ENCODE measurements at places on chromosomes 4 and X. TPM values are rescaled to one million over a fixed set of nuclear protein-coding genes. Genes with fewer than 3 reads are reported as not detected.

DNA sequence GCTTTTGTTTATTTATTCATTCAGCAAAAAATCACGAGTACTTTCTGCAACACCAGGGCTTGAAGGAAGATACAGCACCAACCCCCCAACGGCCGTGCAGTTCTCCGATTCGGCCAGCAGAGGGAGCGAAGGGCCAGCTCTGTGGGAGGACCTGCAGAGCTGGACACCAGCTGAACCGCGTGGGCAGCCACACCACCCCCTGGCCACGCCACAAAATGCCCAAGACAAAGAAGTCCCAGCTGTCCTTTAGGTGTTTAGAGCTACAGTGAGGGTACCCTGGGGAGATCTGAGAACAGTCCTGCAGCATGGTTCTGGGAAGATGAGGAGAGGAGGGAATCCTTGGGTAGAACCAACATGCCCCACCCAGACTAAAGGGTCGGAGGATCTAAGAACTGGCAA is 83.1 kb downstream of the RELL1 start:
- no peaks in the 10 kb centered on the region for H3K27me3 ChIP-seq
- no peak overlapping the region for H3K4me3 ChIP-seq
- peak; percentile 71 for DNase-seq
- H3K4me1 ChIP-seq = peaks cover 10% of the 10 kb centered on the region
- H3K27ac ChIP-seq = no peak overlapping the region

DNA sequence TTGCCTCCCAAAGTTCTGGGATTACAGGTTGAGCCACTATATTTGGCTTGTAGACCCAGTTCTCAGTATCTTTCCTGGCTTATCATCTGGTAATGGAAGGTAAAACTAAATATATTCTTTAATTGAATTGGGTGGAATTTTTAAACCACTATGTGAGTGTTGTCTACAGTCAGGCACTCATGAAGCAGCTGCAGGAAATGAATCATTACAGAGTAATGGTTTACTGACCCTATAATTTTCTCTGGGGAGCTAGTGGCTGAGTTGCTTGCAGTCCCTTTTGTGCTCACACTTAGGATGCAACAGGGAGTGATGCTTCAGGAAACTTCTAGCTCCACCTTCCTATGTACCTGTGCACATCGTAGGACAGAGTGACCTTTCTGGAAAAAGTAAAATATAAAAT is 4.1 kb upstream of the UGT2B7 start:
- H3K27ac ChIP-seq = no peak overlapping the region
- no peaks in the 10 kb centered on the region for H3K4me1 ChIP-seq

GYPA gene
- total RNA-seq = not detected

DNA sequence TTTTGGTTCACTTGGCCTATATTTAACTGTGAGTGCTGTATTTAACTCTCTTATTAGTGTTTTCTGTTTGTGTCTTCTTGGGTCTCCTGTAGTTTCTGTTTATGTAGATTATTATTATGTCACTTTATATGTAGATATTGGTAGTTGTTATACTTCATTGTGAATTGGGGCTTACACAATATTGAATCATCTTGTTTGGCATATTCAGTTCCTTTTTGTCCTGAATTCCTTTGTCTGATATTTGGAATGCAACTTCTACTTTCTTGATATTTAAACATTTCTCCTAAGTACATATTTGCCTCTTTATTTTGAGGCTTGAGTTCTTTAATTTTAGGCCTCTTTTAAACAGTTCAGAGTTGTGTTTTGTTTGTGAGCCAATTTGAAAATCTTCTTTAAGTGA is 544.8 kb upstream of the ADGRL3 start:
- H3K27ac ChIP-seq = no peak overlapping the region
- no peaks in the 10 kb centered on the region for H3K4me1 ChIP-seq
- no peak for DNase-seq
- H3K27me3 ChIP-seq = no peaks in the 10 kb centered on the region
- no peaks in the 10 kb centered on the region for H3K36me3 ChIP-seq
- H3K4me3 ChIP-seq = no peak overlapping the region

DNA sequence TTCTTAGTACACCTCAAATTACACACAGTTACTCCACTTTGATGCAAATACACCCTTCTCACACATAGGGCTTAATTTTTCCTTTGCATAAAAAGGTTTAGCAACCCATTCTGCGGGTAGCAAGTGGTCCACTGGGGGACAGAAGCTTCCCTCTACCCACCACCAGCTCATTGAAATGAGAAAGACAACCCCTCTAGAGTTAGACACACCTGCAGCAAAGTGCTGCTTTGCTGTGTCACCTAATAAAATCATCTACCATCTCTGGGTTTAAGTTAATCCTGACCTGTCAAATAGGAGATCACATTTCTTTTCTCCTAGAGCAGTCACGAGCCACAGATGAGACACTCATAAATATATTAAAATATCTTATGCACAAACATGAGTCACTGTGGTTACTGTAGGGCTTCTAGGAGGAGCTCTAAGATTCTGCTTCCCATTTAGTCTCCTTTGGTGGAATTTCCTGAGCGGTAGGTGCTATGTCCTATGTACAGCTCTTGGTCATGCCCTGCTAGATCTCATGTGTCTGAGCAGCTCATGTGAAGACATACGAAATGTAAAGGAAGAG is 11.9 kb downstream of the BMX start:
- no peak overlapping the region for H3K4me3 ChIP-seq
- H3K27ac ChIP-seq = no peak overlapping the region
- H3K4me1 ChIP-seq = no peaks in the 10 kb centered on the region
- no peaks in the 10 kb centered on the region for H3K27me3 ChIP-seq
- no peaks in the 10 kb centered on the region for H3K36me3 ChIP-seq
- peak; percentile 3 for DNase-seq

- H3K27me3 ChIP-seq = no peaks in the 10 kb centered on the region
- DNase-seq = peak; percentile 86
- H3K36me3 ChIP-seq = no peaks in the 10 kb centered on the region
- H3K27ac ChIP-seq = no peak overlapping the region
- peaks cover 12% of the 10 kb centered on the region for H3K4me1 ChIP-seq
Observed at GRCh38 chr4:112031712-112032328, 113.4 kb upstream of the FAM241A start.

DNA sequence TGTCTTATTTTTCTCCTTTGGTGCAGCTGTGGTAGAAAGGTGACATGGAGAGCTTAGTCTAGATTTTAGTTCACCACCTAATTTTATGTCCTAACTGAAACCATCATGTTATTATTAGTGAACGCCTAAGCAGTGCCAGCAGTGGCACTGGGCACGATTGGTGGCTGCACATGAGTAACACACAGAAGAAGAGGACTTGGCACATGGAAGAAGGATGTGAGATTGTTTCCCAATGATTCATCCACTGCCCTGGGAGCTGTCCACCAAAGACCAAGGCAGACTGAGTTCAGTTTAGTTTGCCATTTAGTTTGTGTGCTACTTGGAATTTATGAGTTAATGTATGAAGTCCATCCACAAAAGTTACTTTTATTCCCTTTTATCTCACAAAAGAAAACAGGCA is 68.1 kb upstream of the NAP1L5 start:
- no peaks in the 10 kb centered on the region for H3K27me3 ChIP-seq
- H3K4me1 ChIP-seq = peaks cover 12% of the 10 kb centered on the region
- no peak overlapping the region for H3K4me3 ChIP-seq

GRCh38 chrX:88584283-88584682 is 162.7 kb upstream of the CPXCR1 start:
- H3K4me3 ChIP-seq = no peak overlapping the region
- no peak overlapping the region for H3K27ac ChIP-seq
- DNase-seq = no peak
- no peaks in the 10 kb centered on the region for H3K4me1 ChIP-seq
- no peaks in the 10 kb centered on the region for H3K36me3 ChIP-seq

DNA sequence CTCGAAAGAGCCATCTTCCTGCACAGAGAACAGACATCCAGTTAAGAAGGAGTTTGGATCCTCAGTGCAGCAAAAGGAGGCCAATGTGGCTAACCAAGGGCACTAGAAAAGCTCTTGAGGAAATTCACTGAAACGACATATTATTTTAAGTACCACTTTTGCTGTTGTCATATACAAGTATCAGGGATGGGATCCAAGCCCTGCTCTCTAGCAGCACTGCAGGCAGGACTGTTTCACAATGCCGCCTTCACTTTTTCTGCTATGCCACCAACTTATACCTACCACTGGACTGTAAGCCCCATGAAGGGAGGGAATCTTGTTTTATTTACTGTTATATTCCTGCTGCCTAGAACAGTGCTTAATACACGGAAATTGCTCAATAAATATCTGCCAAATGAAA is 299.0 kb downstream of the NR3C2 start:
- no peaks in the 10 kb centered on the region for H3K36me3 ChIP-seq
- DNase-seq = no peak
- no peaks in the 10 kb centered on the region for H3K27me3 ChIP-seq
- no peak overlapping the region for H3K4me3 ChIP-seq
- no peaks in the 10 kb centered on the region for H3K4me1 ChIP-seq

PNMA3 gene
- not detected for total RNA-seq

GRCh38 chr4:144267084-144267483 is 126.6 kb upstream of the GYPA start:
- no peak for DNase-seq
- H3K27me3 ChIP-seq = no peaks in the 10 kb centered on the region
- H3K27ac ChIP-seq = no peak overlapping the region
- no peaks in the 10 kb centered on the region for H3K4me1 ChIP-seq
- no peak overlapping the region for H3K4me3 ChIP-seq
- H3K36me3 ChIP-seq = no peaks in the 10 kb centered on the region

WFS1 gene
- 24.2 TPM for total RNA-seq

DNA sequence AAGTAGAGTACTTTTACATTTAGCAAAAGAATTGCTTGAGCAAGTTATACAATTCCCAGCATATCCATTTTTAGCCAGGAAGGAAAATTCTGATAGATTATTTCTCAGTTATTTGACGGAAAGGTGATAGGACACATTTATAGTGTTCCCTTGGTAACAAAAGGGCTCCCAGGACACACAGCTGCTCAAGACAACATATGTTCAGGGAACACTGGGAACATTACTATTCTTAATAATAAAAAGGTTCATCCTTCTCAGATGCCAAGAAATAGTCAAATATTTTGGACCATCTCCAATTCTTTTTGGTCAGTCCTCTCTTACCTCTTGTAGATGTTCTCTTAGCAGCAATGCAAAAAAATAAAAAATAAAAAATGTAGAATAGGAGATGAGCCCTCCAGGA is 66.8 kb upstream of the SMAD1 start:
- DNase-seq = no peak
- no peaks in the 10 kb centered on the region for H3K36me3 ChIP-seq
- peaks cover 8% of the 10 kb centered on the region for H3K27me3 ChIP-seq
- no peak overlapping the region for H3K27ac ChIP-seq

DNA sequence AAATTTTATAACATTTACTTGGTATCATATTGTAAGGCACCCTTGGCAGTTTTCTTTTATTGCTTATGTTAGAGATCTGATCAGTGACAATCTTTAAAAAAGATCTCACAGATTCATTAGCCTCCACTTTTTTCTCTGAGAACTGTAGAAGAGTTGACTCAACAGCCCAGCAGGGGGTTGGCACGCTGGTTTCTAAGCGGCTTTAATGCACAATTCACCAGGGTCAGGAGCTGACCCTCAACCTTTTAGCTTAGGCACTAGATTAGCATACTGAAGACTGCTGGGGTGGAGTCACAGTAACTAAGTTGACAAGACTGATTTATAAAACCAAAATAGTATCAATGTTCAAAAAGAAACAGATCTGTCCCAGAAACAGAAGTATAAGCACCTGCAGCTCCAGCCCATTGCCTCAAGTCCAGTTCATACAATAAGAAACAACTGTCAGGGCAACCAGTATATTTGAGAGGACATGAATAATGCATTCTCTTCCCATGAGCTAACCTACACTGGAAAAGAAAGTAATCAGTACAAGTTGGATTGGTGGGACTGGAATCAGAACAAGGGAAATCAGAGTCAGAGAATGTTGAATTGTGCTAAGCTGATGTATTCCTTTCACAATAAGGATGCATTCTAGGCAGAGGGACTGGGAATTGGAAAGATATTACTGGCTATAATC is 77.6 kb downstream of the PDE5A start:
- H3K27ac ChIP-seq = no peak overlapping the region
- DNase-seq = peak; percentile 48
- no peaks in the 10 kb centered on the region for H3K27me3 ChIP-seq
- no peaks in the 10 kb centered on the region for H3K4me1 ChIP-seq

- no peak for DNase-seq
- H3K27ac ChIP-seq = no peak overlapping the region
- H3K36me3 ChIP-seq = no peaks in the 10 kb centered on the region
- no peaks in the 10 kb centered on the region for H3K27me3 ChIP-seq
Observed at GRCh38 chr4:114225436-114225835, 246.0 kb upstream of the ARSJ start.

- H3K27ac ChIP-seq = no peak overlapping the region
- H3K36me3 ChIP-seq = no peaks in the 10 kb centered on the region
- H3K4me1 ChIP-seq = no peaks in the 10 kb centered on the region
- peak; percentile 42 for DNase-seq
Observed at GRCh38 chr4:48742412-48742811, 37.7 kb downstream of the FRYL start.

MMRN1 gene
- not detected for total RNA-seq
